Psoas muscle (tissue), 8 donors: ENCODE measurements at places on chromosomes 11 and 22. TPM values are rescaled to one million over a fixed set of nuclear protein-coding genes. Genes with fewer than 3 reads are reported as not detected.

DNA sequence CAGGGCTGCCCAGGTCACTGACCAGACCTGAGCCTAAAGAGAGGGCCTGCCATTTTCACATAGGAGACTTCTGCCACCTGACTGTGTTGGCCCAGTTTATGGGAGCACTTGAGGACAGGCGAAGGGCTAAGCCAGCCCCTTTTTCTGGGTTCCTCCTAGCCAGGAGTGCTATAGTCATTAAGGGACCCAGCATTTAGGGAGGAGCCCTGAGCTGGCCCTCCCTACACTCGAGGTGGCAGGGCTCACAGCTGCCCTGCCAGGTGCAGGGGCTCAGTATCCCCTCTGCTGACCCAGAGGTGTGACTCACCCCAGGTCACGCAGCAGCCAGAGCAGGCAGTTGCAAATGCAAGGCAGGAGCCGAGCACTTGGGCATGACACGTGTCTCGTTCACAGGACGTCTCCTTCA is 86.3 kb upstream of the CRYBB3 start:
- H3K27me3 ChIP-seq: no peaks in the 10 kb centered on the region
- peak; percentile 76 for DNase-seq
- H3K4me3 ChIP-seq: peak overlapping the region; percentile 77
- no peaks in the 10 kb centered on the region for H3K36me3 ChIP-seq
- peak overlapping the region; percentile 86 for H3K27ac ChIP-seq

DNA sequence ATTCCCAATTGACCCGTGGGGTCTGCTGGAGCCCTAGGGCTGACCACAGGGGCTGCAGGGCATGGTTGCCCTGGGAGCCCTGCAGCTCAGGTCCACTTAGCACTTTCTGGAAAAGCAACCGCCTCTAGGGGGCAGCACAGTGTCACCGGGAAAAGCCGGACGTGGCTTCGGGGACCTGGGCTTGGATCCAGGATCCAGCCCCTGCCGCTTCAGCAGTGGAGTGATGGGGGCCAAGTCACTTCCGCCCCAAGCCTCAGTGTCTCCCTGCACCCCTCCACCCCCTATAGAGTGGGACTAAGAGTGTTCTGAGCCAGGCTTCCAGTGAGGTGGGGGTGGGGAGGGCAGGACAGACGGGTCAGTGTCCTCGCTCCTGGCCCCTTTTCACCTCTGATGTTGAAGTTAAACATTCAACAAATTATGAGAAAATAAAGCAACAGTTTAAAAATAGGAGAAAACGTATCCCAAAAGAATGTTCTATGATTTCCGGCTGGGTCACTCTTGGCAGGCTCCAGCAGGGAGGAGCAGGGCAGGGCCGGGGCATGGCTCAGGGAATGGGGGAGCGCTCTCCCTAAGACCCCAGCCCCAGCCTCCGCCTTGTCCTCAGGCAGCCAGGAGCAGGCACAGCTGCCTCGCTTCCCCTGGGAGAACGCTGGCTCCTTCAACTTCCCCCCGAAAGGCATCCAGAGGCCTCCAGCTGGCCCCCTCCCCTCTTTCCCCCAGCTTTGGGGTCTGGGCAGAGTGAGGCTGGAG is 96.5 kb upstream of the FGF3 start:
- peak; percentile 90 for DNase-seq
- H3K27me3 ChIP-seq: peaks cover 21% of the 10 kb centered on the region
- H3K4me1 ChIP-seq: peaks cover 7% of the 10 kb centered on the region
- H3K36me3 ChIP-seq: no peaks in the 10 kb centered on the region
- H3K4me3 ChIP-seq: peak overlapping the region; percentile 25

DNA sequence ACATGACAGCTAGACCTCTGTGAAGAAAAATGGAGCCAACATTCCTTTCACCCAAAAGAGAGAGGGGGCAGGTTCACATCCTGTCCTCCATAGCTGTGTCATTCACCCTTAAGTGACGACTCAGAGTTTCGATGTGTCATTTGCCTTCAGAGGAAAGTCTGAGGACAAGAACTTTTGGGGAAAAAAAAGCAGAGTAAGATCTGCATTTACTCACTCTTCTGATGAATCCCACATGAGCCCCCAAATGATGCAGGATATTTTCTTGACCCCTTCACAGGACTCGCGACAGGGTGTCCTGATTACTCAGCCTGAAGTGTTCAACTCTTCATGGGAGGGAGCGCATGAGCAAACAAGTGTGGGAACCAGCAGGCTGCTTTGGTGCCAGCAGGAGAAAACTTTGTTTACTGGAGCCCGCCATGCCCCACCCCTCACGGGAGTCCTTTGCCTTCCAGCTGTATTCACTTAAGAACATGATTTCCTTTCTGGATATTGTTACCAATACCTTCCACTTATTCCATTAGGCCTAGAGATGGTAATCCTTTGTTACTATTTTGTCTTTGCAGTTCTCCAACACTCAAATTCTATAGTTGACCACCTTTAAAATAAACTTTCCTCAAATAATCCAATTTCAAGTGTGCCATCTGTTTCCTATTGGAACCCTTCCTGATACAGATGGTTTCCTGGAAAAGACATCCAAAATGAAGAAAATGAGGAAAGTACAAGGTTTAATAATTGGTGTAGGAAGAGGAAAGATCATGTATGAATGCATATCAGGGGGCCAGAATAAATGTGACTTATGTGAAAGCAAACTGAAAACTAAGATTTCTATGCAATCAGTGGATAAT is 729.8 kb downstream of the FAM181B start:
- H3K27me3 ChIP-seq: no peaks in the 10 kb centered on the region
- H3K36me3 ChIP-seq: no peaks in the 10 kb centered on the region
- no peaks in the 10 kb centered on the region for H3K4me1 ChIP-seq
- no peak overlapping the region for H3K4me3 ChIP-seq
- no peak for DNase-seq

DNA sequence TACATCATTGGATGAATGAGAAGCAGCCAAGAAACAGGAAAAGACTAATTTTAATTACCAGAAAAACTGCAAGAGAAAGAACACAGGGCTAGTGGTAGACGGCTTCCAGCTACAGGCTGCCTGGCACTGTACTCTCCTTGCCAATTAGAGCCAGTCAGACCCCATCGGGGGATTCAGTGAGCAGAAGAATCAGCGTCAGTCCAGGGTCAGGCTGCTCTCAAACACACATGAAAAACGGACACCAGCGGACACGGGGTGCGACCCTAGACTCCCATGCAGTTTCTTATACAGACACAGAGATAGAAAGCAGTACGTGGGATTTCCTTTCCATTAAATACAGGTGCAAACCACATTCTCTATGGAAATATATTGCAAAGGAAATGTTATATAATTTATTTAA is 1.1 kb upstream of the CNTN5 start:
- H3K4me3 ChIP-seq: no peak overlapping the region
- H3K27me3 ChIP-seq: peaks cover 39% of the 10 kb centered on the region
- DNase-seq: no peak

- no peak for DNase-seq
Observed at GRCh38 chr11:114098927-114099326, 39.4 kb downstream of the ZBTB16 start.

- peak overlapping the region; percentile 66 for H3K27ac ChIP-seq
- H3K27me3 ChIP-seq: no peaks in the 10 kb centered on the region
- DNase-seq: no peak
- H3K4me3 ChIP-seq: no peak overlapping the region
- no peaks in the 10 kb centered on the region for H3K36me3 ChIP-seq
Observed at GRCh38 chr11:66877588-66878385, 20.9 kb downstream of the LRFN4 start.

DNA sequence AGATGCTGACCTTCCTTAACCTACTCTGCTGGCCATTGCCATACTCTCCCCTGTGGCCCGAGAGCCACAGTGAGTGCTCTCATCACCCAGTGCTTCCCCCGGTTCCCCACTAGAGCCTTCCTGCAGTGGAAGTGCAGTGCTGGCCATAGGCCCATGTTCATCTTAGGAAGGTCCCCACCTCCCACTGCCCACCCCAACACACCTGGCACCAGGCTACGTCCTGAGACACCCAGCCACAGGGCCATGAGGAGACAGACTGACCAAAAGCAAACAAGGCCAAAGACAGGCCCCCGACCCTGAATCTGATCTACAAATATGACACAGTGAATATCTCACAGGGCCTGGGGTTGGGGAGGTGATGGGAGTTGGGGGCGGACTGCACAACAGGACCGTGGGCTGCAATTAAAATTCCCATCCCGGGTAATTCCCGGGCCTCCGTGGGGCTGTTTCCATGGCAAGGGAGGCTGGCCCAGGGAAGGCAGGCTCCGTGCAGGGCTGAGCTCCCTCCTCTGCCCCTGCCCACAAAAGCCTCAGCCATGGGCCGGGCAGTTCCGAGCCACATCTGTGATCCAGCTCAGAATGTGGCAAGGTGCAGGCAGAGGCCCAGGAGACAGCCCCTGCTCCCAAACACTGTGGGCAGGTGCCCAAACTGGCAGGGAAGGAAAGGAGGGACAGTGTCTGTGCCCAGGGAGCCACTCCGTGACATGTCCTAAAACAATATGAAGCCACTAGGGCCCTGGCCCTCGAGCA is 5.1 kb upstream of the CHST1 start:
- H3K27me3 ChIP-seq: no peaks in the 10 kb centered on the region
- DNase-seq: no peak
- H3K36me3 ChIP-seq: no peaks in the 10 kb centered on the region
- H3K4me1 ChIP-seq: peaks cover 3% of the 10 kb centered on the region
- H3K27ac ChIP-seq: no peak overlapping the region
- no peak overlapping the region for H3K4me3 ChIP-seq

DNA sequence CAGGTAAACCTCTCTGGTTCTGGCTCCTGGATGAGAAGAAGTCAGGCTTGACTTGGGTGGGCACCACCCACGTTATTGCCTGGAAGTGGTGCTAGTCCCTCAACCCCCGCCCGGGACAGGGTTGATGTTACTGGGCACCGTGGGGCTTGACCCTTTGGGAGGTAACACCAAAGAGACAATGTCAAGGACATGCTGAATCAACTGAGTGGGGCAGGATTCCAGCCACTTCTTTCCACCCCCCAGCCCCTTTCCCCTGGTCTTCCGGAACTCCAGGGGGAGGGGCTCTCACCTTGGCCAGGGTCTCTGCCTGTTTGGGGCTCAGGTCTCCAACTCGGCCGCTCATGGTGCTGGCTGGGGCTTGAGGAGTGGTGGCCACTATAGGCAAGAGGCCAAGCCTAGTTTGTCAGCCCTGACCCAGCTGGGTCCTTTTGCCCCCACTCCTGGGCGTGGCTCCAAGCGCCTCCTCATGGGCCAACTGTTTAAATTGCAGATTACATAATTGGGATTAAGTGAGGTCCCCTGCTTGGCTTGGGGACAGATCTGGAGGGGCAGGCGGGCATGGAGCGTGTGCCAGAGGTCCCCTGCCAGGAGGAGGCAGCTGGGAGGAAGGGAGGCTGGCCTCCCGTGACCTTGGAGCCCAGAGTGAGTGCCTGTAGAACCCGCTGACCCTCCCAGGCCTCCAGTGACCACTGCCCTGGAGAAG is at the start of gene SEC14L3:
Gene SEC14L3 (minus strand): TSS at position 402 of the 703 bp plus-strand sequence. CDS start 59 bp downstream, at position 343.
- DNase-seq: no peak
- no peaks in the 10 kb centered on the region for H3K4me1 ChIP-seq
- no peak within 1 kb of the TSS for H3K4me3 ChIP-seq
- H3K27me3 ChIP-seq: no peaks in the 10 kb centered on the region
- H3K36me3 ChIP-seq: no peaks in the 10 kb centered on the region

DNA sequence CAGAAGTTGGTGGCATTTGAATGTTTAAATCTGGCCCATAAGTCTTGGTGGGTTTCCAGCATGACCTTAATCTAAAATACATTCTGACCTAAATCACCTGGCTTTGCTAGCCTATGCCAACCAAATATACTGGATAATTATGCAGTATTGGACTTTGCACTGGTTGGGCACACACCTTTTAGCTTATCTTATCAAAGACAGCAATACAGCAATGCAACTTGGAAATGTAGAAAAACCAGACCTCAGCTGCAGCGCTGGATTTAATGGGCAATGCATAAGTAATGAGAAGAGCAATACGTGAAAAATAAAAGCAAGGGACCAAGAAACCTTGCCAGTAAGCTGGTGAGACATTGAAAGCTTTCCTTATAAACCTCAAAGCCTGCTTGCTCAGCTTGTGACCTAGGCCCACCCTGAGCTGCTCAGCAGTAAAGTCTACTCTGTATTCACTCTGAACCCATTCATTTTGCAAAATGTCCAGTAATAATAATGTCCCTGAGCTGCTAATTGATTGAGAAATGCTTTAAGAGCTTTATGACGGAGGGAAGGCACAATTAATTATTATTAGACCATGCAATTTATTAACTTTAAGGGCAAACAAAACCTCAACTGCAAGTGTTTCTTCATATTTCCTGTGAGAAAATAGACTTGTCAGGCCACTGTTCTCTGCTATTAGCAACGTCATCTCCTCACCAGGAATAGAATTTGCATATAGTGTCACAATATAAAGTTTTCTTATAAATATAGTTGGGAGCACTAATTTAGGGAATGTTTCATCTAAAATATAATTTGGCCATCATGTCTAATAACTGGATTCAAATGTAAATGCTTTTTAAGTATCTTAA is 49.4 kb upstream of the CEP295 start:
- H3K4me1 ChIP-seq: no peaks in the 10 kb centered on the region
- no peaks in the 10 kb centered on the region for H3K27me3 ChIP-seq
- H3K27ac ChIP-seq: no peak overlapping the region
- no peaks in the 10 kb centered on the region for H3K36me3 ChIP-seq

OR52H1 gene
- total RNA-seq: not detected

GLYATL2 gene
- total RNA-seq: not detected

SRSF8 gene
- 28.3 TPM for total RNA-seq
